Esophagus muscularis mucosa (tissue), 4 donors: ENCODE measurements at places on chromosomes 2 and 18. TPM values are rescaled to one million over a fixed set of nuclear protein-coding genes. Genes with fewer than 3 reads are reported as not detected.

DNA sequence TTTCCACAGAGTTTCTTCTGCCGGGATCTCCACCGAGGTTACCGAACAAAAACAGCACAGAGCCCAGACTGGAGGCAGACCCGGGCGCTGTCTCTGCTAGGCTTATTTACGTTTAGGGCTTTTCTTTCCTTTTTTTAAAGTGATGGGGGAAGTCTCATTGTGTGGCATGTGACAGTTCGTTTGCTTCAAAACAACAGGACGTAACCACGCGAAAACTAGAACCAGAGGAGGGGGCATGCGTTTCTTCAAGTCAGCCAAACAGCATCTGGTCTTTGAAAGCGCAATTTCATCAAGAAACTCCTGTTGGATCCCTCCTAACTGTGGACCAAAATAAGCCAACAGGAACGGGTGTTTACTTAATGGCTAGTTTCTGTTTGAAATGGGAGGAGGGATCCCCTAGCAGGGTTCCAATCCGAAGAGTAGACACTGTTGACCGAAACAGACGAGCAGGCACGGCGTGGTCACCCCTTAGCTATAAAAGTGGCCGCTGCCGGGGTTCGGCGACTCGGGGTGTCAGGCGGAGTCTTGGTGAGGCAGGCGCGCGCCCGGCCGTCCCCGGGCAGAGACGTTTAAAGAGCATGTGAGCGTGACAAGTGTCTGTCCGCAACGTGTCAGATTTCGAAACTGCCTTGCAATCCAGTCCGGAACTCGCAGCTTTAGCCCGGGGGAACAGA, 997 bp upstream of the TGIF1 start:
- peak overlapping the region; percentile 98 for H3K27ac ChIP-seq
- peak; percentile 92 for DNase-seq
- no peaks in the 10 kb centered on the region for H3K27me3 ChIP-seq

POTEE gene
- not detected for total RNA-seq

DNA sequence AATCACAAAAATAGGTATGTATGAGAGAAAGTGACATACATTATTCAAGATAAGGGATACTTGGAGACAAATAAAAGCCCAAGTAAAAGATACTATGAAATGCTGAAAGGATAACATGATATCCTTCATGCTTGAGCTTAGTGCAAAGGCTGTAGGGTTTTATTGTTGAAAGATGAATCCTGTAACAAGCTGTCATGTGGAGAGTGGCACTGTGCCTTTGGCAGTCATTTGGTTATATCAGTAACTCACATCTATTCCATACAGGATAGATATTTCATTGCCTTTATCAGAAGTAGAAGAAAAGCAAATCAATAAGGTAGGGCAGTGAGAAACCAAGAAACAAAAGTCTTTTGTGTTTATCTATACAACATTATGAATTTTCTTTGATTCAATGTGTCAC, 211.0 kb downstream of the ZNF385B start:
- DNase-seq, result no peak
- H3K4me3 ChIP-seq, result no peak overlapping the region

DNA sequence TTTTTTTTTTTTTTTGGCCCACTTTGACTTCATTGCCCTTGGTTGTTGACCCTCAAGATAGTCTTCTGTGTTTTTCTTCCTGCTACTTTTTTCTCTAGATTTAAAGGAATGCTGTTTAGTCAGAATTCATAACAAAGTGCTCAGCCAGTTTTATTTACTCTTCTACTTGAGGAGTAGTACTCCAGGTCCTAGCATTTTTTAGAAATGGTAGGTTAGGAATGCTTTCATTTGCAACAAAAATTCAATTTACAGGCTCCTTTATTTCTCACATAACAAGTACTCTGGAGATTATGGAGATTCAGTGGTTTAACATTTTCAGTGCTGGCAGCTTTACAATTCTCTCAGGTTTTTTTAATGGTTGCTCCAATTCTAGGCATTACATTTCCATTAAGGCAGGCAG, 58.2 kb downstream of the KIAA1328 start:
- no peak for DNase-seq
- H3K4me3 ChIP-seq, result no peak overlapping the region
- no peaks in the 10 kb centered on the region for H3K27me3 ChIP-seq
- no peaks in the 10 kb centered on the region for H3K36me3 ChIP-seq

ATP8B1 gene
- 18.3 TPM for total RNA-seq

ABCB11 gene
- not detected for total RNA-seq

GRCh38 chr2:219638217-219638947, 11.0 kb downstream of the SLC4A3 start:
- no peak overlapping the region for H3K27ac ChIP-seq
- peaks cover 38% of the 10 kb centered on the region for H3K36me3 ChIP-seq
- no peak overlapping the region for H3K4me3 ChIP-seq
- no peaks in the 10 kb centered on the region for H3K27me3 ChIP-seq

GRCh38 chr2:241108271-241109209, 6.5 kb upstream of the MTERF4 start:
- DNase-seq, result no peak
- H3K4me1 ChIP-seq, result no peaks in the 10 kb centered on the region
- no peaks in the 10 kb centered on the region for H3K36me3 ChIP-seq
- no peaks in the 10 kb centered on the region for H3K27me3 ChIP-seq

GRCh38 chr2:157627594-157628476, 829 bp downstream of the ACVR1C start:
- H3K27ac ChIP-seq, result no peak overlapping the region
- H3K4me3 ChIP-seq, result peak overlapping the region; percentile 55
- no peak for DNase-seq
- peaks cover 13% of the 10 kb centered on the region for H3K27me3 ChIP-seq
- H3K4me1 ChIP-seq, result peaks cover 10% of the 10 kb centered on the region

- H3K27ac ChIP-seq, result peak overlapping the region; percentile 81
- no peaks in the 10 kb centered on the region for H3K27me3 ChIP-seq
- no peak overlapping the region for H3K4me3 ChIP-seq
- peaks cover 93% of the 10 kb centered on the region for H3K4me1 ChIP-seq
- no peak for DNase-seq
These were observed 201.7 kb downstream of the TNS1 start for GRCh38 chr2:217801115-217801531.

GRCh38 chr18:37578886-37579513, 13.4 kb upstream of the CELF4 start:
- no peak for DNase-seq
- H3K27ac ChIP-seq, result no peak overlapping the region
- H3K36me3 ChIP-seq, result no peaks in the 10 kb centered on the region
- H3K27me3 ChIP-seq, result no peaks in the 10 kb centered on the region

CD226 gene
- 0.17 TPM for total RNA-seq

MORN2 gene
- total RNA-seq, result 9.9 TPM

GRCh38 chr18:44601447-44601846, 79.2 kb upstream of the SETBP1 start:
- H3K27ac ChIP-seq, result no peak overlapping the region
- no peaks in the 10 kb centered on the region for H3K36me3 ChIP-seq
- no peaks in the 10 kb centered on the region for H3K27me3 ChIP-seq
- DNase-seq, result no peak

- H3K36me3 ChIP-seq, result no peaks in the 10 kb centered on the region
- H3K4me3 ChIP-seq, result no peak overlapping the region
- H3K4me1 ChIP-seq, result peaks cover 25% of the 10 kb centered on the region
- no peak for DNase-seq
- H3K27me3 ChIP-seq, result no peaks in the 10 kb centered on the region
These were observed 85.6 kb downstream of the NCOA1 start for GRCh38 chr2:24576617-24577016.

GRCh38 chr2:70044290-70045040, 42.8 kb upstream of the PCBP1 start:
- peaks cover 12% of the 10 kb centered on the region for H3K4me1 ChIP-seq
- H3K36me3 ChIP-seq, result peaks cover 37% of the 10 kb centered on the region
- H3K4me3 ChIP-seq, result no peak overlapping the region

- H3K4me1 ChIP-seq, result peaks cover 5% of the 10 kb centered on the region
- DNase-seq, result no peak
- peak overlapping the region; percentile 37 for H3K4me3 ChIP-seq
- no peaks in the 10 kb centered on the region for H3K27me3 ChIP-seq
- no peak overlapping the region for H3K27ac ChIP-seq
These were observed 761 bp downstream of the ST8SIA5 start for GRCh38 chr18:46756025-46756558.

GRCh38 chr2:241771286-241772062, 5.1 kb upstream of the GAL3ST2 start:
- no peak overlapping the region for H3K4me3 ChIP-seq
- no peaks in the 10 kb centered on the region for H3K27me3 ChIP-seq
- DNase-seq, result no peak
- no peak overlapping the region for H3K27ac ChIP-seq
- peaks cover 18% of the 10 kb centered on the region for H3K4me1 ChIP-seq

DNA sequence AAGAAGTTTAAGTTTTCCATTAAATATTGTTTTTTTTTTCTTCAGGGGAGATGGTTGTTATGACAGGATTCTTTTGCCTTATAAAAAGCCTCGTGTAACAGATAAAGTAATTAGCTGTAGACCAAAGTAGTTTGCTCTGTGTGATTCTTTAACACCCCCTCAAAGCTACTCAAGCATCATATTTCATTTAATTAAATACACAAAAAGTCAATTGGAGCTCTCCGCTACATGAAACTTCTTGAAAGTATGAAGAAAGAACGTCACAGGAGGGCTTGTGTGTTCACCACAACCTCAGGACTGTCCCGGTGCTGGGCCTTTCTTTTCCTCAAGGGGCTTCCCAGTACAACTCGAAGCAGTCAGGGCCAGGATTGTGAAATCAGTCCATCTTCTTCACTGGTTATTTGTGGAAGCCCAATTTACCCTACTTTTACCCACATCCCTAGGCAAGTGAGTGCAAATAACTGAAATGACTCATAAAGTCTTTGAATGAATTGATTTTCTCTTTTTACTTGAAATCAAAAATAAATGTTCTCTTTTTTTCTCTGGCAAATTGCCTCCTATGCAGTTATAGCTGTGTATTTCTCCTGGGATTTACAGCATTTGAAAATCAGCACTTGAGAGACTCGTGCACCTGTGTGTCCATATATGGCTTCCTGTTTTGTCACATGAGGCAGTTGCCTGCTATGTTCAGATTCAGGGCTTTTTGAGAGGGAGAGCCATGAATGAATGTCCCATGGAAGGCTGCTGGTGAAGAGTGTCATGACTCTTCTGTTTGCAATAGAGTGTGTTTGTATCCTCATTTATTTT, 48.6 kb downstream of the LINC00305 start:
- H3K36me3 ChIP-seq, result no peaks in the 10 kb centered on the region
- H3K27me3 ChIP-seq, result no peaks in the 10 kb centered on the region

DNA sequence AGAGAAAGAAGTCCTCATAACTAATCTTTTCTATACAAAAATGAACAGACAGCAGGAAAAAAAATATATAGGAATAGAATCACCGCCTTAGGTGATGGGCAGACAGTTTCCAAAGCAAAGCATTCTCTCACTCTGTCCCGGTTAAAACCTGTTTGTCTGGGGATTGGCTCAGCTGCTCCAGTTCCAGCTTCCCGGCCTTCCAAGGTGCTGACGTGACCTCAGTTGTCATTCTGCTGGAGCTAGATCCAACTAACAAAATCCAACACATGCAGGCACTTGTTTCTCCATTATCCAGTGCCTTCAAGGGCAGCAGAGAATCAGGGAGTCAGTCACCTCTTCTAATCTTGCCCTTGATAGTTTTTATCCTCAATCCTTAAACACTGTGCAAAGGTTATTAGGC, 52.8 kb downstream of the IKZF2 start:
- no peaks in the 10 kb centered on the region for H3K27me3 ChIP-seq
- no peak overlapping the region for H3K4me3 ChIP-seq
- no peak overlapping the region for H3K27ac ChIP-seq
- no peaks in the 10 kb centered on the region for H3K36me3 ChIP-seq
- no peak for DNase-seq

GRCh38 chr2:46584134-46584848, 104.9 kb downstream of the TMEM247 start:
- DNase-seq, result no peak
- no peaks in the 10 kb centered on the region for H3K27me3 ChIP-seq
- H3K27ac ChIP-seq, result no peak overlapping the region
- peaks cover 34% of the 10 kb centered on the region for H3K36me3 ChIP-seq
- H3K4me1 ChIP-seq, result no peaks in the 10 kb centered on the region

GPR45 gene
- total RNA-seq, result not detected

DNA sequence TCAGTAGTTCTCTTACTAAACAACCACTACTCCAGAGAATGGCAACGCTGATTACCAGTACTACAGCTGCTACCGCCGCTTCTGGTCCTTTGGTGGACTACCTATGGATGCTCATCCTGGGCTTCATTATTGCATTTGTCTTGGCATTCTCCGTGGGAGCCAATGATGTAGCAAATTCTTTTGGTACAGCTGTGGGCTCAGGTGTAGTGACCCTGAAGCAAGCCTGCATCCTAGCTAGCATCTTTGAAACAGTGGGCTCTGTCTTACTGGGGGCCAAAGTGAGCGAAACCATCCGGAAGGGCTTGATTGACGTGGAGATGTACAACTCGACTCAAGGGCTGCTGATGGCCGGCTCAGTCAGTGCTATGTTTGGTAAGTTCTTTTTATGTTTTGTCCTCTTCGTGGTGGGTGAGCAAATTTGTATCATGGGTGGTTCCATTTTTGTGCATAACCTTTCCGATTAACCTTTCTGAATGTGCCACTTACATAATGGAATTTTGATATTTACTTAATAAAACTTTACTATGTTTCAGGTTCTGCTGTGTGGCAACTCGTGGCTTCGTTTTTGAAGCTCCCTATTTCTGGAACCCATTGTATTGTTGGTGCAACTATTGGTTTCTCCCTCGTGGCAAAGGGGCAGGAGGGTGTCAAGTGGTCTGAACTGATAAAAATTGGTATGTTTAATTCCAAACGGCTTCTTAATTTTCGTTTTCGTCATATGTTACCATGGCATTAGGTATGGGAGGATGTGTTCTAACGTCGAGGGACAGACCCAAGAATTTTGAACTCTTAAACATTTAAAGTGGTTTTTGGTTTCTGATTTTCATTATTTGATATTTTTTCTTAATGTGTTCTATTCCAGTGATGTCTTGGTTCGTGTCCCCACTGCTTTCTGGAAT, 1.3 kb downstream of the SLC20A1 start:
- no peak for DNase-seq
- H3K4me1 ChIP-seq, result peaks cover 43% of the 10 kb centered on the region
- peaks cover 16% of the 10 kb centered on the region for H3K36me3 ChIP-seq
- H3K27ac ChIP-seq, result peak overlapping the region; percentile 98

DNA sequence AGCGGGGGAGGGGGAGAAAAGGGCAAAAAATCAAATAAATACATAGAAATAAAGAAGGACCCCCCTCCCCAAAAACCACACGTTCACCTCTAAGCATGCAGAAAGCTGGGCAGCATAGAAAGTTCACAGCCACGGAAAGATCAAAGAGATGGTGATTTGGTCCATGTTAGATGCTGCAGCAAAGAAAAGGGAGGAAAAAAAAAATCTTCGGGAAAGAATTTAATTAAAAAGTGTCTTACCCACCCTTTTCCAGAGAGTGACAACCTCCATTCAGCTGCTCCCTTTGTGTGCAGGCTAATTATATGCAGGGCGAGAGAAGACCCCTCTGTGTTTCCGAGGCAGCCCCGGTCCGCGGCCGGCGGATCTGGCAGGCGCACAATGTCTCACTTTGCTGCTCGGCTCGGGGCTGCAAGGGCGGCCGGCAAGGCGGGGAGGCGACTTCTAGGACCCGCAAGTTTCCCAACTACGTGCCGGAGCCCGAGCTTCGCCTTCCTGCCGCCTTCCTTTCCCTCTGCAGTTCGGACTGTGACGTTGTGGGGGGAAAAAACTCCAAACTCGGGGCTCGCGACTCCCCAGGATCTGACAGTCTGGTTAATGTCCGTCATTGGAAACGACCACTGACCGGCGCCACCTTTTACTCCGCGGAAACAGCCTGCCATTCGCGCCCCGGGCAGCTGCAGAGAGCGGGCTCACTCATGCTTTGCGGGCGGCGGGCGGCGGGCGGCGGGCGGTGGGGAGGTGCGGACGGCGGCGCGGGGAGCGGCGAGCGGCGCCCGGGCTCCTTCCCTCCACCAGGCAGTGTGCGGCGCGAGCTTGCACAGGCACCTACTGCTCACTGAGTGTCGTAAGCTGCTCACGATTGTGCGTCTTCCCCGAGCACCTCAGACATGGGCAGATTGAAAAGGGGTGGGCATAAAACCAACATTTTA, at the start of gene LRRTM1:
Gene LRRTM1 (minus strand): TSS at position 844 of the 929 bp plus-strand sequence. CDS start 933 bp downstream, outside the sequence.
- no peaks in the 10 kb centered on the region for H3K36me3 ChIP-seq
- H3K4me1 ChIP-seq, result peaks cover 31% of the 10 kb centered on the region
- no peak for DNase-seq
- H3K27ac ChIP-seq, result peak within 1 kb of the TSS; percentile 2
- peak within 1 kb of the TSS; percentile 52 for H3K4me3 ChIP-seq
